Activated CD8-positive, alpha-beta memory T cell treated with anti-CD3 and anti-CD28 coated beads for 48 hours (primary cell): ENCODE measurements at places on chromosomes 2 and 18.

DNA sequence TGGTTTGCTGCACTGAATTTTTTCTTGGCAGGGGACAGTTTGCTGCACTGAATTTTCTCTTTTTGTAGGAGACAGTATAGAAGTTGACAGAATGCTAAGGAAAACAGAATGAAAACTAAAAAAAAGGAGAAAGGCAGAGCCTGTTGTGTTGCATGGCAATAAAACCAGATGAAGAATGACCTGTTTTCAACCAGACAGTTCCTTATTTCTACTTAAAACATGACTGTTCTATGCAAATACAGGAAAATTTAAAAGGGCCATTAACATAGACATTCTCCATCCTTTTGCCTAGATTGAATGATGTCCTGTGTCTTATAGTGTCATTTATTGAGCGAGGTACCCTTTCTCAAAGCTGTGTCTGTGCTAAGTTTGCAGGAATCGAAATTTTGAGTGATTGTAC is 33.3 kb downstream of the ABI2 start:
- no peak for DNase-seq

DNA sequence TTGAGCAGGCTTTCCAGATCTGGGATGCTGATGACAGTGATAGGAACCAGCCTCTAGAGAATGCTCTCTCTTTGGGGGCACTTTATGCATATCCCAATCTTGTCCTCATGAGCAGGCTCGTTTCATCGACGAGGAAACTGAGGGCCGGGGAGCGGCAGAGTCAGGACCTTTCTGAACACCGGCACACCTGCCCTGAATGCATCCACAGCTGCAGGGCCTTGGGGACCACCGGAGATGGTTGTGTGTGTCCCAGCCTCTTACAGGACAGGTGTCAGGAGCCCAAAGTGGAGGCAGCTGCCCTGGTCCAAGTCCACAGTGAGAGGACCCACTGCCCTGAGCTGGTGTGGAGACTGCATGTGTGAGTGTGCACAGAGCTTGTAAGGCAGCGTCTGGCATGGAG is 47.6 kb upstream of the FAHD2A start:
- DNase-seq = no peak

- DNase-seq = no peak
Observed at GRCh38 chr2:148338541-148338940, 306.0 kb upstream of the EPC2 start.

DNA sequence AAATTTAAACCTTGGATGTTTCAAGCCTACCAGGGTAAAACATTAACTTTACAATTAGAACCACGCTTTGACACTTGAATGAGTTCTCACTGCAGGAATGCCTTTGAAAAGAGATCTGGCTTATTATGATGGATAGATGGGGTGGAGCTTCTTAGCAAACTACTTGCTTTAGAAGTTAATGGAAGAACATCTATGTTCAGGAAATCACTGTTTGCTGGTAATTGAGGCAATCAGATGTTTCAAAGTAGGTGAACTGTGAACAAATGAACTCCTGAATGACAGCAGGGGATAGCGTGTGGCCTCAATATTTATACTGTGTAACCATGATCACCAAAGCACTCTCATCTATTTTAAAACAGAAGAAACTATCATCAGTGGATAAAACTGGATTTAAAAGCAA is 383.6 kb downstream of the PIK3C3 start:
- no peak for DNase-seq

DNA sequence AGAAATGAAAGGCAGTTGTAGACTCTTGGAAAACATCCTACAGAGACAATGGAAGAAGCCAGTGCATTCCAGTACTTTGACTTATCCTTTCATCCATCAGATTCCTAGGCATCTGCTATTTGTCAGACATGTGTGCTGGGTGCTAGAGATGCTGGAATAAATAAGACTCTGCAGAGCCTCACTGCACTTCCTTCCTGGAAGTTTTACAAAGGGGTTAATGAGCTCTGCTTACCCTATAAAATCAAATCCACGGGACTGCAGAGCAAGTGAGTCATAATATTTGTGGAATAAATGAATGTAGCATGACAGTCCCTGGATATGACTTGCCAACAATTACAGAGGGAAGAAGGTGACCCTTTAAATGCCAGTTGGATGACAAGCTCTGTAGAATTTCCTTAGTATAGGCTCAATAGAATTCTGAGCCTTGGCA is 52.7 kb upstream of the NPAS2 start:
- no peak for DNase-seq

DNA sequence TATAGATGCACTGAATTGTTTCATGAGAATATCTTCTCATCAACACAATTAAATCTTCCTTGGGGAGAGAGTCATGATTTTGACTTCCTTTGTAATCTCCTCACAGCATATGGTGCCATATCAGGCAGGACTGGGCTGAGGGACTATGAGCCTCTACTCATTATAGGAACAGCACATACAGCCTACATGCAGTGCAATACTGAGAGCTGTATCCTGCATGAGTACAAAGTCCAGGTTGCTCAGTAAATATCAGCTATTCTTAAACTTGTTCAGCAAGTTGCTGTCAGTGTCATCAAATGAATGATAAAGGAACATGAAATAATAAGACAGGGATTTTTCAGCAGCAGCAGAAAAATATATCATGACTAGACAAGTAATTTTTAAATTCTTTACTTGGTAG is 10.8 kb downstream of the DLGAP1 start:
- no peak for DNase-seq

- no peak for DNase-seq
Observed at GRCh38 chr2:167595839-167596471, 651.4 kb downstream of the STK39 start.

DNA sequence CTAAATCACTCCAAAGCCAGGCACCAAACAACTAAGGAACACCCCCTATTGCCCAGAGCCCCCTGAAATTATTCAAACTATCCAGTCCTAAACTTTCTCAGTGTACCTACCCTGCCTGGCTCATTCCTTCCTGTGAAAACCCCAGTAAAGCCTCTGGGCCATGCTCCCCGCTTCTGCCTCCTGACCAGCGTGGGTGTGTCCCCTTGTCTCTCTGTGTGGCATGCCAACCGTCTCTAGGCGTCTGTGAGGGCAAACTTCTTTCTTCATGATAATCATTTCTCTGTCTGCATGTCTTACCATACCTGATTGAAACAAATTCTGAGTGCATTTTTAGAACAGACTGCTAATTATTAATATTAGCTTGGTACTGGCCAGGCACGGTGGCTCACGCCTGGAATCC is 109.0 kb upstream of the MSH2 start:
- no peak for DNase-seq

DNA sequence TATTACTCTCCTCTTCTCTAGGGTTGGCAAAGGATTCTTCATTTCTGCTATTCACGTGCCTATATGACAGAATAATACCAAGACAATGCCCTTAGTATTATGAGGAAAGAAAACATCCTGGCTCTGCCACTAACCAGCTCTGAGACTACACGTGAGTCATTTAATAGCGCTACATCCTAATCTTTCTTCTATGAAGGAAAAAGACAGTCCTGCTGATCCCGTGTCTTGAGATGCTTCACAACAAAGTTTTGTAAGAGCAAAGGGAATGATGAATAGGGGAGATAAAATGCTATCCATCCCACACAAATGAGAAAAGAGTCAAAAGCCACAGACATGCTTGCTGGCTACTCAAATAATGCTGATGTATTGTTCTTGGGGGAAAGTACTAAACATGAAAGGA is 152.8 kb downstream of the PID1 start:
- DNase-seq = no peak

GRCh38 chr2:219003267-219003634 is 10.0 kb upstream of the CRYBA2 start:
- DNase-seq = no peak

GRCh38 chr18:26442126-26442525 is 106.2 kb downstream of the KCTD1 start:
- DNase-seq = no peak

DNA sequence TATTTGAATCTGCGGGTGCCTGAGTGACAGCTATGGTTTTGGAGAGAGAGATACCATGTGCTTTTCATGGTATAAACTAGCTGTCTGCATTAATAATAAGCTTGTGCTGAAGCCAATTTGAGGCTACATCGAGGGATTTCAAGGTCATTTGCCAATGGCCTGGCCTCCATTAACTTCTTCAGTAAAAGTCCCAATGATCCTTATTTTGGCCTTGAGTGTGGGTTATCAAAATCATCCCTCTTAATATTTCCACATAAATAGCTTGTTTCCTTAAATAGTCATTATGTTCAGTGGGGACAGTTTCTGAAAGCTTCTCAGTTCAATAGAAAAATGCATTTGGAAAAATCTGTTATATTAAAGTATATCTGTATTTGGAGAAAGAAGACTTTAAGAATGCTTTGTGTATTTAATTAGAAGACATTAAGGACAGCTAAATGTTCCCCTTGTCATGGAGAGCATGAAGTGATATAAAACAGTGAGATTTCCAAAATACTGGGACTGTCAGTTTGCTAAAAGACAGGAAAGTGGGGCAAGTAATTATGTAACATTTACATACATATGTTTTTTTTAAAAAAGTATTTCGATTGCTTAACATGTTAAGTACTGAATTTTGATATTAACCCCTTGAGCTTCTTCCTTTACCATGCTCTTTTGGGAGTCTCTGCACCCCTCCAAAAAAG is 355.5 kb upstream of the ZEB2 start:
- DNase-seq = no peak

- no peak for DNase-seq
Observed at GRCh38 chr2:73202156-73203054, at the start of gene NOTO. TSS of gene NOTO (plus strand) at chr2:73202574. CDS start at chr2:73202667, 93 bp downstream.

DNA sequence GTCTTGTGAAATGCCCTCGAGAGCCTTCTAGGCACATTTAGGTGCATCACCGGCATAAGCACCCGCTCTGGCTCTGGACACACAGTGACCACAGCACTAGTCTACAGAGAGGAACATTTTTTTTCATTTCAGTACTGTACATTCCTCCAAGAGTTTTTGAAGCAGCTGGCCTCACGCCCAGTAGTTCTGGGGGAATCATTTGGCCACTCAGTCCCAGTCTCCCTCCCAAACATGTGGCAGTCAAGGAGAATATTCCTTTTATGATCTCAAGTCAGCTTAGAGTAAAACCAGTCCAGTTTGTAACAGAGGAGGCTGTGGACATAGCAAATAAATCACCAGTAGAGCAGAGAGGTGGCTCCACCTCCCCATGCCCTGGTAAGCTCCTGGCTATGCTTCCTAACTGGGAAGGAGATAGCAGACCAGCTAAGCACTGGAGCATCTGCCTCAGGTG is 48.1 kb downstream of the KCNE4 start:
- no peak for DNase-seq

GRCh38 chr2:175793648-175794047 is 208.4 kb downstream of the LNPK start:
- DNase-seq = no peak

DNA sequence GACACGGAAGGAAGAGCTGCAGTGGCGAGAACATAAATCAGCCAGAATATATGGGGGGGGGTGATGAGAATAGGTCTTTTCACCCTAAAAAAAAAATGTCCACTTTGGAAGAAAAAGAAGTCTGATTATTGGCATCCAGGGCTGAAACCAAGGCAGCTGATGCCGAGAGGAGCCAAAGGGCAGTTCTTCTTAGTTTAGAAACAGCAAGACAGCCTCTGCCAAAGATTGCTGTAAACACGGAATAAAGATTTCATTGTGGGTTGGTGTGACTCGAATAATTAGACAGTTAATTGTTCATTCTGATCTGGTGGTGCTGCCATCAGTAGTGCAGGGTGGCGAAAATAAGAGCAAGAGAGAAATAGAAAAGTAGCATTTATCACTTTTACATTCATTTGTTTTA is 3.5 kb downstream of the CDH20 start:
- no peak for DNase-seq

- no peak for DNase-seq
Observed at GRCh38 chr2:40190457-40190856, 261.4 kb downstream of the SLC8A1 start.

GRCh38 chr2:96116879-96117533 is 635 bp upstream of the ADRA2B start:
- peak; percentile 43 for DNase-seq

- DNase-seq = no peak
Observed at GRCh38 chr2:219272995-219273394, 6.2 kb upstream of the DNAJB2 start.

DNA sequence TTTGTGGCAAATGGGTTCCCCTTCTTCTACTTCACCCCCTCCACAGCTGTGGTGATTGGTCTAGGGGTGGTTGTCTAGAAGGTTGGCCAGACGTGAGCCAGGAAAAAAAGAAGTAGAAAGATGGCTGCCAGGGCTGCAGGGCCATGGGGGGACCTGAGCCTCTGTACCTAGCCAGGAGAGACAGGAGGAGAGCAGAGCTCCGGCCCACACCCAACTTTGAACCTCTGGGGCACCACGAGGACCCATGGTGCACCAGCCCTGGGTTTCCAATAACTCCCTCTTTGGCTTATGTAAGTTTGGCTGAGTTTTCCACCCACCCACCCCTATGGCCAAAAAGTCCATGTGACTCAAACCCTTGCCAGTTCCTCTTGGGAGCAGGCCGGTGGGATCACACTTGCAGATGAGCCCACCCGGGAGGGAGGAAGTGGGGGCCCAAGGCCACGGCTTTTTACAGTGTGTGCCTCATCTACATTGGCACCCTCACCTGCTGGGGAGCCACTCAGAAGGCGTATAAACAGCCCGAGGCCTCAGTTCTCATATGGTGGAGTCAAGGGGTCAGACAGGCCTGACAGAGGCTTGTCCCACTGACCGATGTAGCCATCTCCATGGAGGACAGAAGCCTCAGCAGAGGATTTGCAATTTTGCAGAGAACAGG is 293.1 kb upstream of the HDAC4 start:
- DNase-seq = no peak

GRCh38 chr2:200136655-200137054 is 169.8 kb upstream of the SPATS2L start:
- no peak for DNase-seq

- no peak for DNase-seq
Observed at GRCh38 chr2:43115881-43116280, 110.5 kb downstream of the ZFP36L2 start.

DNA sequence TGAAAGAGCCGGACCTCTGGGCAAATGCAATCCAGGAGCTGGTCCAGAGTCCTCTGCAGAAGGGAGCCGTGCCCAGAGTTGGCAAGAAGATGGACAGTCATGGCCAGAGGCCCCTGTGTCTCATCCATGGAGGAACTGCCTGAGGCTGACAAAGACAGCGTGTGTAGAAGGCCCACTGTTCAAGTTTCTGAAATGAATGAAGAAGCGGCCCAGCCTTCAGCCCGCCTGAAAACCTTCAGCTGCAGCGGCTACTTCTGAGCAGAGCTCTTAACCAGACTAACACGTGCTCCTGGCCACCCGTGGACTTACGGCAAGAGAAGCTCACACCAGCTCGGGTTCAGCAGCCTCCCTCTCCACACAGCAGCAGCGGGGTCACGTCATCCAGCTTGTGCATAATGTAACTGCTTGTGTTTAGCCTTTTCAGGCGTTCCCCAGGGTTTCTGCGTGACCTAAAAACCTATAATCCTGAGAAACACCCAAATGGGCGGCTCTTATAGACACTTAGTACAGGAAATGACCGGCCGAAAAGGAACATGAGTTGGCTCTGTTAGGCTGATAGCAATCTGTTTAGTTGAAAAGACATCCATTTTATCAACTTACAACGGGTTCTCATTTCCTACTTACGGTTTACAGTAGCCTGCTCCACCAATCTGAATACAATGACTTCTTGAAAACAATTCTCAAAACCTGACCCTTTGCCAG is at the start of gene FAM124B:
Gene FAM124B, minus strand, starts transcription at position 467 of the 702 bp plus-strand sequence. Its CDS starts 339 bp downstream, at position 128.
- no peak for DNase-seq
